Anterior cingulate cortex (tissue), 58 donors: ENCODE measurements at places on chromosomes 12 and 14.

DNA sequence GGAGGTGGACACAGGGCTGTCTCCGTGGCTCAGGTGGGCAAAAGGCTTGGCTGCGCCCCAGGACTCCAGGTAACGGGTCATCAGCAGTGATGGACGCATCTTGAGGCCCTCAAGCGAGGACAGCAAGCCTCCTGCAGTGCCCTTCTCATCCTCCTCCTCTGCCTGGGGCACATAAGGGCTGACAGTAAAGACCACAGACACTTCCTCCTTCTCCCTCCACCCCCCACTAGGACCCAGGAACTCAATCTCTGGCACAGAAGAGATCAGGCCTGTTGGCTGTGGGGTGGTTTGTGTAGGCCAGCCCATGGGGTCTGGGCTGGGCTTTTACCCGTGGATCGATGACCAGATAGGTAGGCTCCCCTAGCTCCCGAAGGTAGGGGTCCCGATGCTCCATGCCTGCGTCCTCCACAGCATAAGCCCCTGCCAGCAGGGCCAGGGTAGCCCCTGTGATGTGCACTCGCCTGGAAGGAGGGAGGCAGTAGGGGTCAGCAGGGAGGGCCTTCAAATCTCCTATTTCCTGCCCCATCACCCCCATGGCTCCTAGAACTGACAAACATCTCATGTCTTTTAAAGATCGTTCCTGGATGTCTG lies 5.7 kb downstream of the ADCY4 start:
- DNase-seq: no peak

DNA sequence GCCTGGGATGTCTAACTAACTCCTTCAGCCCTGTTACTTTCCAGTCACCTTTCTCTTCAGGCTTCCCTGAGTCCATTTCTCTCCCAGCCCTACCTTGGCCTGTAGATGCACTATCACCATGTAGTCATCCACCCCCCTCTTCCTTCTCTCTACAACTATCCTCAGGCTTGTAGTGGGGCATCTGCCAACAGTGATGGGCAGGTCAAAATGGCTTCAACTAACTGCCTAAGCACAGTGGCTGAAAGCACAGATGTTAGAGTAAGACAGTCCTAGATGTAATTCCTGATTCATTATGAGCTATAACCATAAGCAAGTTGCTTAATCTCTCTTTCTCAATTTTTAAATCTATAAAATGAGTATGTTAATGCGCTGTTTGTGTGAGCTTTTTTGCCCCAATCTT lies 133.6 kb upstream of the NAV3 start:
- no peak for DNase-seq

DNA sequence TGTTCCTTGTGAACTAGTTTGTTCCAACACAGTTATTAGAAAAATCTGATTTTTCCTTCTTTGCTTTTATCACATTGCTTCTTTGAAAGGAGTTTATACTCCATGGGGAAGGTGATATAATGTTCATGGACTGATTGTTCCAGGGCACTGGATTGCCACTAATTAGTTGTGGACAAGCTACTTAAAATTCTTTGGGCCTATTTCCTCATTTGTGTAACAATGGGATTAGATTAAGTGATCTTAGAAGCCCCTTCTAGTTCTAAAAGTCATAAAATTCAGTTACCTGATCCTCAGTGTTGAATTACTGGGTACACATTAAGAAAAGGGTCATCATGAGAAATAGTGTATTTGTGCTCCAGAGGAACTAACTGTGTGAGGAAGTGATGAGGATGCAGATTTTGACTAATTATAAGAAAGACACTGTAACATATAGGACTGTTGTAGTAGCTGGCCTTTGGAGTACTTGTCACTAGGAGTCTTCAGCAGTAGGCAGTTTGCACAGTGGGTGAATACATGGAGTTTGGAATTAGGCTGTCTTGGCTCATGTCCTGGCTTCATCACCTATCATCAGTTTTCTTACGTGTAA lies 82.2 kb downstream of the MIA2 start:
- DNase-seq: no peak

GRCh38 chr12:47754126-47754525 lies 4.6 kb downstream of the RAPGEF3 start:
- no peak for DNase-seq

- DNase-seq: no peak
Observed at GRCh38 chr14:90624732-90625400, 191.4 kb downstream of the TTC7B start.

DNA sequence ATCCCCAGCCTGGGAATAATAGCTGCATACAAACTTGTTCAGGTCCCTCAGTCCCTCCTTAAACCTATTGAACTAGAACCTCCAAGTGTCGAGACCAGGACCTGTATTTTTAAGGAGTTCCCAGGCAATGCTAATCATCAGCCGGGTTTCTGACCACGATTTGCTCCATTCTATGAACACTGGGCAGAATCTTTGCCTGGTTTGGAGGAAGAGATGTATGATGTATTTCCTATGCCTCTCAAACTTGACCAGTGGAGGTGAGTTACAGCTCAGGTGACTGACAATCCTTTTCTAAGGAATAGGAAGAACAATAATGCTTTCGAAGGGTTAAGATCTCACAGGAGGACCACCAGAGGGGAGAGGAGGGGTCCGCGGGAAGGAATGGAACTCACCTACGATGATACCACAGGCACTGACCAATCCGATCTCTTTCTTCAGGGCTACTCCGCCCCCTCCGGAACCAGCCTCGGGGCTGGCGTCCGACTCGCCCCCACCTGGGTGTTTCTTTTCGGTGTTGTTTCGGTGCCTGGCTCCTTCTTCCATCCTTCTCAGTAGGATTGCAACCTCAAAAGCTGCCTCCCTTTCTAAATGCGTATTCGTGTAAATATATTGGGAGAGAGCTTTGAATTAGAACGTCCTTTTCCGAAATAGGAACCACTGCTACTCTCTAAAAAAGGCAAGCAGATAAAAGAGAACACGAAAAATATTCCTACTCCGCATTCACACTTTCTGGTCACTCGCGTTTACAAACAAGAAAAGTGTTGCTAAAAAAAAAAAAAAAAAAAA lies 895 bp downstream of the SLC7A8 start:
- peak; percentile 53 for DNase-seq

- no peak for DNase-seq
Observed at GRCh38 chr12:122141911-122142725, 31.9 kb downstream of the IL31 start.

- DNase-seq: no peak
Observed at GRCh38 chr14:103301512-103302354, 32.3 kb upstream of the EIF5 start.

DNA sequence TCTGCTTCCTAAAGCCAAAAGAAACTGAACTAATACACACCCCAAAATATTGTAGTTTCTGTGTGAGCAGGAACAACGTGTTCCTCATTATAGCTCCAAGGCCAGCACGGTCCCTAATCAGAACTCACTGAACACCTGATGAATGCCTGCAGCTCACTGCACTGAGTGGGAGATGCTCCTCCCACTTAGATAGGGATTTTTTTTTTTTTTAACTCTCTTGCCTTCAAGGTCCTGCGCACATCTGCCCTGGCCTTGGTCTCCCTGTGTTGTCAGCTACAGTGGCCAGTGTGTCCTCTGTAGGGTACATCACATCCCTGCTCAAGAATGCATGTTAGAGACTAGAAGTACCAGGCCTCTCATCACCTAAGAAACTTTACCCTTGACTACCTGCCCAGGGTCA lies 44.3 kb upstream of the TMPO start:
- DNase-seq: no peak

GRCh38 chr12:39395866-39396265 lies 47.1 kb downstream of the KIF21A start:
- DNase-seq: no peak

- DNase-seq: no peak
Observed at GRCh38 chr14:52080158-52080800, 11.4 kb upstream of the NID2 start.

DNA sequence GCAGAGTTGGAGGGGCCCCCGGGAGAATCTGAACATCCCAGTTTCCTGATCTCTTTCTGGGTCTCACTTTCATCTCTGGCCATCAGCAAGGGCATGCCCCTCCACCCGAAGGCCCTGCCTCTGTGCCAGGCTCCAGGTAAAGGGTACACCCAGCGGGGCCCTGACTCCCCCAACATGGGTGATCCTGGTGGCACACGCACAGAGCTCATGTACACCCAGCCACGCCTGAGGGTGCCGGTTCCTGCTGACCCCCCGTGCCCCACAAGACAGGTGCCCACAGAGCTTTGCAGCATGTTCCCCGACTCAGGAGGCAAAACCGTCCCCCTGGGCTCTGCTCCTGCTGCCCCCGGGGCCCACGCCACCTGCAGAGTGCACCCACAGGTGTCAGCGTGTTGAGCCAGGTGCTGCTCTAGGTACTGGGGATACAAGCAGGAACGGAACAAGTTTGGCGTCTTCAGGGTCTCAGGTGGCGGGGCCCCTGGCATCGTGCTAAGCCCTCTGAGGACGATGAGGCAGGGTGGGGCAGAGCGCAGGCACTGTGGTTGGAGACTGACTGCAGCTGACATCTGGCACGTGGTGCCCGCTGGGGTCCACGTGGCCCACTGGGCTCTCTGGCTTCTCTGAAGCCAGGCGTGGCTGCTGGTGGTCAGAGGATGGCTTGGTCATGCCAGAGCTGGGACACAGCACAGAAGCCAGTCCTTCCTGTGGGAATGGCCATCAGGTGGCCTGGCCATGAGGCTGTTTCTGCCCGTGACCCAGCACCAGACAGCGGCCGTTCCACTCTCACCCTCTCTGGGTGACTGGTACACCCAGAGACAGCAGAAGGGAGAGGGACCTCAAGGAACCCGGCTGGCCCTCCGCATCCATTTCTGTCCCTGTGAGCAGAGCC lies 13.8 kb downstream of the BAG5 start:
- no peak for DNase-seq

DNA sequence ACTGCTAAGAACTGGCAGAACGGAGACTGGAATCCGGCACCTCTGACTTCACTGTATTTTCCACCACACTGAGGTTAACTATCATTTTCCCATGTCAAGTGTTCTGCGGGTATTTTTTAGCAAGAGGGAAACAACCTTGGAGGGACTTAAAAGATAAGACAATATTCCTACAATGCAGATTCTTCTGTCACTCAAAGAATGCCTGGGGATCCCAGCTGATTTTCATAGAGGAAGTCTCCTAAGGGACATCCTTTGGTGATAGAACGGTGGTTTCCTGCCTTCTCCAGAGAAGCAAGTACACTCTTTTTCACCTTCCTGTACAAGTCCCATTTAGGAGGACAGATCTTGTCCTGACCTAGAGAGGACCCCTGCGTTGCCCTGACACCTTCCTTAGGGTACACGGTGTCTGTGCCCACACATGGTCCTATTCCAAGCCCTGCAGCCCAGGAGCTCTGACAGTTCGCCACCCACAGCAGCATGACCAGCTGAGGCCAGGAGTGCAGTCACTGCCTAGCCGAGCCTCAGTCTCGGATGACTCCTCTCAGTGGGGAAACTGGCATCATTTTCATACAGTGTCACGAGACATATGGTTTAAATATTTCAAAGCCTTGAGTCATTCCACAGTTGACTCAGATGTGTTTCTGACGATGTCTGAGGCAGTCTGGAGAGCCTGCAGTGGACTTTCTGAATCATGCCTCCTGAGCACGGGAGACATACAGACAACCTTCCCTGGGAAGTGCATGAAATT lies 181.3 kb upstream of the FKBP4 start:
- DNase-seq: no peak

- DNase-seq: no peak
Observed at GRCh38 chr14:77284466-77284865, 13.5 kb upstream of the NGB start.

- no peak for DNase-seq
Observed at GRCh38 chr12:50542448-50542847, 37.7 kb downstream of the DIP2B start.

- no peak for DNase-seq
Observed at GRCh38 chr14:49538852-49539251, 47.3 kb downstream of the RPS29 start.

DNA sequence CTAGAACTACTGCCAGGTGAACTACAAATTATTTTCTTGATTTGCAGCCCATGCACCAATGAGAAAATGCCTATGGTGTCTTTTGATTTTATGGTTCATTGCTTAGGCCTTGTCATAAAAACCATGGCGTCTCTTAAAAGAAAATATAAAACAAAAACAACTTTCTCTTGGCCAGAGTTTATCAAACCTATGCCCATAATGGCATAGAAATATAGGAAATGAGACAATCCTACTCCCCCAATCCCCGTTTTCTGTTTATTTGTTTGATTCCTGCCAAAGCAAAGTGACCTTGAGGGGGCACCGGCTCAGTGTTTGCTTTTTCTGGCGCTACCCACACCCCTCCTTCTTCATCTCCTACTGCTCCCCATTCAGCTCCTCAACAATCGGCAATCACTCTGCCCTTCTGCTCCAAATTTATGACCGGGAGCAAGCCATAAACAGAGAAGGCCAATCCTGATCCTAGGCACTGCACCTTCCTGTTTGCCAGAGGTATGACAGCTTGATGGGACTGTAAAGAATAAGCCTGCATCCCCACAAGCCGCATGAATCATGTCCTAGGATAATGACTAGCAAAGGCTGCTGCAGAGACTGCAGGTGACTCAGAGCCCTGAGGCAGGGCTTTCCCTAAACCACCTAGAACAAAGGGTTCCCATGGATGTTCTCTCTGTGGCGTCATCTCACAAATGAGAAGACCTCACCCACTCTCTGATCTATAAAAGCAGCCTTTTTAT lies 874.9 kb downstream of the NRXN3 start:
- no peak for DNase-seq

GRCh38 chr12:23349564-23349963 lies 599.9 kb downstream of the SOX5 start:
- DNase-seq: no peak

DNA sequence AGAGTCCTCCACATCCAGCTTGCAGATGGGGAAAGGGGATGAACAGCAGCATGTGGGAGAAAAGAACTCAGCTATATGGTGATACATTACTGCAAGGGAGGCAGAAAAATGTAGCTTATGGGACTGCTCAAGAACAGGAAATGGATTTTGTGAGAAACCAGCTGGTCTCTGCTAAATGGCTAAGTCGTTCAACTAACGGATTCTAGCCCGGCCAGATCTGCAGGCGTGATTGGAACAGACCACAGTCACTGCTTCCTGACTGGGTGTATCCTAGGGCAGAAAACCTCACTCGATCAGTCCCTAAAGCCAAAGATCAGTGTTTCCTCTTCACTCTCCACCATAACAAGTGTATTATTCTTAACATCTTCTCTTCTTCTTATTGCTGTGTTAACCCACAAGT lies 8.1 kb upstream of the PTGDR start:
- no peak for DNase-seq

- DNase-seq: no peak
Observed at GRCh38 chr12:14417715-14418114, 52.2 kb downstream of the ATF7IP start.

DNA sequence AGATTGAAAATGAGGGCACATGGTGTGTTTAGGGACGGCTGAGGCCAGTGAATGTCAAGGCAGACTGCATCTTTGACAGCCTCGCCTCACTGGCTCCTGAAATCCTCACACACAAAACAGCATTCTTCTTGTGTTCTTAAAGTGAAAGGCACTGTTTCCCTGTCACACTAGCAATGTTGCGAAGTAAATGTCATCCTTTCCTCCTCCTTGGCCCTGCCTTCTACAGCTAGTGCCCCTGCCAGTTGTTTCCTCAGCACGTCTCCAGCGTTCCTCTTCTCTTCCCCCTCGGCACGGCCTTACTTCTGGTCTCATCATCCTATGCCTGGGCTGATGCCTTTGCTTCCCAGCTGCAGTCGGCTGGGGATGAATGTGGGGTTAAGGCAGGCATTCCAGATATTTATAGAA lies 129.4 kb upstream of the DNM1L start:
- DNase-seq: no peak
